ENCODE measurements at places on chromosomes 12 and 14. TPM values are rescaled to one million over a fixed set of nuclear protein-coding genes. Genes with fewer than 3 reads are reported as not detected.

GLI1 gene
- total RNA-seq: 5.8 TPM

OR4K17 gene
- total RNA-seq: not detected

DNA sequence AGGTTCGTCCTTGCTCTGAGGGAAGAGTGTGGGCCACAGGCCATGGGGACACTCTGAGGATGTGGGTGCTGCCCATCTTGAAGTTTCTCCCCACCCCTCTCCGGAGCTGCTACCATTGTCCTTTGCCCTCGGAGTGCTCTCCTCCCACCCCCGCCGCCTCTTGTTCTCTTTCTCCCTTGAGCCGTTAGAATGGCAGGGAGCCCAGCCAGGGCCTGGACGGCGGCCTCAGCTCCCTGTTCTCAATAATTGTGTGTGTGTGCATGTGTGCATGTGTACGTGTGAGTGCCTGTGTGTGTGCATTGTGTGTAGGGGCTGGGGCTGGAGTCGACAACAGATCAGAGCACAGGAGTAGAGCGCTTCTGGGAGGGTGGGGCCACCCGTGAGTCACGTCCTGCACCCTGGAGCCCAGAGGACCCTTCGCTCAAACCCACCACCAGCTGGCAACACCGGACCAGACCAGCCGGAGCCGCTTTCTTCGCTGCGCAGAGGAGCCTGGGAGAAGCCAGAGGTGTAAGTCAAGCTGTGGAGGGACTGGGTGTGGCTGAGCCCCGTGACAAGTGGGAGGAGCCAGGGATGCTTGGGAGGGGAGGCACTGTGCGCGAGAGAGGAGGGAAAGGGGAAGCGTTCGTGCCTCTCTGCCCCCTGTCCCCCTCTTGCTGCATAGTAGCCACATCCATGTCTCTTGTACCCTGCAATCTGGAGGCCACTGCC lies 25.9 kb upstream of the KCNA5 start:
- peaks cover 7% of the 10 kb centered on the region for H3K27me3 ChIP-seq
- no peak overlapping the region for H3K4me3 ChIP-seq
- H3K27ac ChIP-seq: no peak overlapping the region
- H3K4me1 ChIP-seq: no peaks in the 10 kb centered on the region

DNA sequence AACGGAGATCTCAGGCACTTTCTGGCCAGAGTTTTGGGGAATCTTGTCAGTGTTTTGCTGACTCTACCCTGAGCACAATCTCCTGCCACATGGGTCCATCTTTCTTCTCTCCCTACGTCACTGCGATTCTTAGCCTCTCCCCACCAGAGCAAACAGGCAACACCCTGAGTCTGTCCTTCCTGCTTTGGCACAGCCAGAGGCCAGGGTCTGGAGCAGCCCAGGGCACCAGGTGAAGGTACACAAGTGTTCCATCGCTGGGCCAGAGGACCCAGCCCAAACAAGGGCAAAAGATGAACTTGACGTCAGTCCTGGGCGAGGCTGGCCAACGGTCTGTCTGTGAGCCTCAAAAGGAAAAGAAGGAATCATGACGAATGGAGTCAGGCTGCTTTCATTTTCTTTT lies 12.7 kb upstream of the CCDC177 start:
- no peaks in the 10 kb centered on the region for H3K27me3 ChIP-seq
- H3K4me3 ChIP-seq: no peak overlapping the region
- no peaks in the 10 kb centered on the region for H3K4me1 ChIP-seq
- H3K27ac ChIP-seq: no peak overlapping the region
- no peak for DNase-seq

- no peaks in the 10 kb centered on the region for H3K27me3 ChIP-seq
- H3K36me3 ChIP-seq: no peaks in the 10 kb centered on the region
- DNase-seq: no peak
- H3K4me3 ChIP-seq: no peak overlapping the region
Observed at GRCh38 chr12:18158774-18159557, 69.0 kb upstream of the RERGL start.
